ENCODE measurements at places on chromosomes 16 and 17.

DNA sequence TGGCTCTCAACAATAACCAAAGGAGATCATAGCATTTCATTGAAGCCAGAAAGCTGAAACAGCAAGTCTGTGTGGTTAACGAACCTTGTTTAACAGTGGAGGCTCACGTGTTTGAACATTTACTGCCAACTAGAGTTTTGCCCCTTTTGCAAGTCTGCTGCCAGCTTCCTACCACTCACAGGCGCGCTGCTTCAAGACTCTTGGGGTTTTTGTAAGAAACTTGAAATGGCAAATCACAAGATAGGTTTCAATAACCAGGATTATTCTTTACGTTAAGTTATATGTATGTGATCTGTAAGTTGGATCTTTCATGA, 1.2 kb downstream of the SNTB2 start:
- no peak for DNase-seq

GRCh38 chr17:39447561-39447960, 3.5 kb downstream of the MED1 start:
- no peak for DNase-seq

GRCh38 chr16:19223235-19224170, 55.5 kb downstream of the SYT17 start:
- DNase-seq: no peak

DNA sequence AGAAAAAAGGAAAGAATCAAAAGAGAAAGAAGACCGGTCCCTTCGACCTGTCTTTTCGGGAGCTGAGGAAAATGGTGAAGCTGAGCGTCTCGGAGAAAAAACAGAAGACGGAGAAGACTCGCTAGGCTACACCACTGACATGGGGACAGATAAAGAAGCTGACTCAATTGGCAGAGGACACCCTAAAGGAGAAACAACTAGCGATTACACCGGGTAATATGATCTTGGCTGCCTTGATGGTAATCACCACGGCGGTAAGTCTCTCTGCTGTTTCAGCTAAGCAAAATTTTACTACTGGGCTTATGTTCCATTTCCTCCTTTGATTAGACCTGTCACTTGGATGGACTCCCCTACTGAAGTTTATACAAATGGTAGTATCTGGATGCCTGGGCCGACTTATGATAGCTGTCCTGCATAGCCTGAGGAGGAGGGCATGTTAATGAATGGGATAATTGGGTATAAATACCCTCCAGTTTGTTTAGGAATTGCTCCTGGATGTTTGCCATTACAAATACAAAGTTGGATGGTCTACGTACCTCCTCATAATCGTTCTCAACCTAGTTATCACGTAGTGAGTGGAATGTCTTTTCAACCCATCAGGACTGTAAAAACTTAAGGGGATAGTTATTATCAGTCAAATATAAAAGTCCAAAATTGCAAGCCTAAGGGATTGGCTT, 24.1 kb downstream of the ALOX15B start:
- DNase-seq: no peak

DNA sequence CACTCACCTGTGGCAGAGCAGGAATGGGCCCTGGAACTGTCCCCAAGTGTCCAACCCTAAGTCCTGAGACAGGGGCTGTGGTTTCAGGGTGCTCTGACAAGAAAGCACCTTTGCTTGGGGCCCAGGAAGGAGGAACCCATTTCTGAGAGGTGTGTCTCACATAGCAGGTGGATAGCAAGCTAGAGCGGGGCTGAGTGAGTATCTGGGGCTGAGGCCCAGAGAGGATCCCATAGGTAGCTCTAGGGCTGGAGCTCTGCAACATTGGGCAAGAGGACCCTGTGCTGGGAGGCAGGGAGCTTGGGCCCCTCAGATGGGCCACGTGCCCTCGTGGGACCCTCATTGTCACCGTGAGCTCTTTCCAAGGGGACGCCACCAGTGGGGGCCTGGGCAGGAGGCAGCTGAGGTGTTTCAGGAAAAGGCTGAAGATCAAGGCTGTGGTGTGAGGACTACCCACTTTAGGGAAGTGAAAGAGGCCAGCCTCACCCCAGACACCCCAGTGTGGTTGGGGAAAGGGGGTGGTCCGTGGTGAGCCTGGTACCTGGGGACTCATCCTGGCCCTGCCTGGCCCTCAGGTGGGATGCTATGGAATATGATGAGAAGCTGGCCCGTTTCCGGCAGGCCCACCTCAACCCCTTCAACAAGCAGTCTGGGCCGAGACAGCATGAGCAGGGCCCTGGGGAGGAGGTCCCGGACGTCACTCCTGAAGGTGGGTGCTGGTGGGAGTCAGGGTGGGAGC, 5.3 kb downstream of the DEF8 start:
- no peak for DNase-seq

DNA sequence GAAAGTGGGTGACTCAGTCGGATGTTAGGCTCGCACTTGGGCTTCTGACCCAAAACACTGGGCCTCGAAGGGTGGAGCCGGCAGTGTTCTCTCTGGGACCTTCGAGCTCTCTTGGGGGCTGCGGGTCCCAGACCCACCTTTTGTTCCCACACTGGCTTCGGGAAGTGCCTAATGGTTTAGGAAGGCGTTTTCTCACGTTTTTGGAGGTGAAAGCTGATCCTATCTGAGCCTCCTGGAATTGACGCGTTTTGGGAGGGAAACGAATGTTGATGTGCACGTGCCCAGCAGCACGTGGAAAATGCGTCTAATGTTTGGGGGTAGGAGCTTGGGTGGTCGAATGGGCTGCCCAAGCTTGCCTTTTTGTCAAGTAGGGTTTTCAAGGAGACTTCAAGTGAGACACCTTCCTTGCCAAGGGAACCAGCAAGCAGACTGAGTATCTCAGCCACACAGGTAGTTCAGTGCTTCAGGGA, 666 bp downstream of the HGS start:
- DNase-seq: peak; percentile 56

- no peak for DNase-seq
Measured at GRCh38 chr16:2256531-2257140, 5.2 kb upstream of the ECI1 start.

DNA sequence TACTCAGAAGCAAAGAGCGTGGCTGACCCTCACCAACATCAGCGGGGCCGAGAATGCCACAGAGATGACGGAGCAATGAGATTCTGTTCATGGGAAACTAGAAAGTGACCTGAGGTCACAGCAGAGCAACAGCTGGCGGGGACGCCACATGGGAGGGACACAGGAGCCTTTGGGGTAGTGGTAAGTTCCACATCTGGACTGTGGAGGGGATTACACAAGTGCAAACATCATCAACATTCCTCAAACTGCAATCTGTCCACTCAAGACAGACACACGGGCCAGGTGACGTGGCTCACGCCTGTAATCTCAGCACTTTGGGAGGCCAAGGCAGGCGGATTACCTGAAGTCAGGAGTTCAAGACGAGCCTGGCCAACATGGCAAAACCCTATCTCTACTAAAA, 11.2 kb downstream of the HAGH start:
- DNase-seq: no peak

GRCh38 chr17:37322826-37323561, 52.8 kb upstream of the C17orf78 start:
- no peak for DNase-seq

DNA sequence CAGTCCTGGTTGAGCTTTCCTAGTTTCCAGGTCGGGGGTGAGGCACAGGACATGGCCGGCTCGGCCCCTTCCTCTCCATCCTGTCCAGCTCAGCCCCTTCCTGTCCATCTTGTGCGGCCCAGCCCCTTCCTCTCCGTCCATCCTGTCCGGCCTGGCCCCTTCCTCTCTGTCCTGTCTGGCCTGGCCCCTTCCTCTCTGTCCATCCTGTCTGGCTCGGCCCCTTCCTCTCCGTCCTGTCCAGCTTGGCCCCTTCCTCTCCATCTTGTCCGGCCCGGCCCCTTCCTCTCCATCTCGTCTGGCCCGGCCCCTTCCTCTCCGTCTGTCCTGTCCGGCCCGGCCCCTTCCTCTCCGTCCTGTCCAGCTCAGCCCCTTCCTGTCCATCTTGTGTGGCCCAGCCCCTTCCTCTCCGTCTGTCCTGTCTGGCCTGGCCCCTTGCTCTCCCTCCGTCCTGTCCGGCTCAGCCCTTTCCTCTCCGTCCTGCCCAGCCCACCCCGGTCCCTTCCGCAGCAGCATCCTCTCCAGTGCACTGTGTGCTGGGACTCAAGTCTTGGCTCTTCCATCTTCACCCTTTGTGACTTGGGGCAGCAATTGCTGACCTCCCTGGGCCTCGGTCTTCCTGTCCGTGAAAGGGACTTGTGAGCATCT, 5.5 kb upstream of the ZNF750 start:
- DNase-seq: no peak

GRCh38 chr16:68469796-68470460, 21.6 kb upstream of the SMPD3 start:
- DNase-seq: no peak

- DNase-seq: peak; percentile 77
Measured at GRCh38 chr17:31843070-31843745, 15.8 kb downstream of the COPRS start.

GRCh38 chr16:69298261-69298660, 12.9 kb upstream of the VPS4A start:
- DNase-seq: no peak

GRCh38 chr16:59252317-59252716, 518.2 kb upstream of the GOT2 start:
- DNase-seq: no peak

GRCh38 chr17:30021708-30022317, 80.4 kb downstream of the EFCAB5 start:
- DNase-seq: peak; percentile 31

DNA sequence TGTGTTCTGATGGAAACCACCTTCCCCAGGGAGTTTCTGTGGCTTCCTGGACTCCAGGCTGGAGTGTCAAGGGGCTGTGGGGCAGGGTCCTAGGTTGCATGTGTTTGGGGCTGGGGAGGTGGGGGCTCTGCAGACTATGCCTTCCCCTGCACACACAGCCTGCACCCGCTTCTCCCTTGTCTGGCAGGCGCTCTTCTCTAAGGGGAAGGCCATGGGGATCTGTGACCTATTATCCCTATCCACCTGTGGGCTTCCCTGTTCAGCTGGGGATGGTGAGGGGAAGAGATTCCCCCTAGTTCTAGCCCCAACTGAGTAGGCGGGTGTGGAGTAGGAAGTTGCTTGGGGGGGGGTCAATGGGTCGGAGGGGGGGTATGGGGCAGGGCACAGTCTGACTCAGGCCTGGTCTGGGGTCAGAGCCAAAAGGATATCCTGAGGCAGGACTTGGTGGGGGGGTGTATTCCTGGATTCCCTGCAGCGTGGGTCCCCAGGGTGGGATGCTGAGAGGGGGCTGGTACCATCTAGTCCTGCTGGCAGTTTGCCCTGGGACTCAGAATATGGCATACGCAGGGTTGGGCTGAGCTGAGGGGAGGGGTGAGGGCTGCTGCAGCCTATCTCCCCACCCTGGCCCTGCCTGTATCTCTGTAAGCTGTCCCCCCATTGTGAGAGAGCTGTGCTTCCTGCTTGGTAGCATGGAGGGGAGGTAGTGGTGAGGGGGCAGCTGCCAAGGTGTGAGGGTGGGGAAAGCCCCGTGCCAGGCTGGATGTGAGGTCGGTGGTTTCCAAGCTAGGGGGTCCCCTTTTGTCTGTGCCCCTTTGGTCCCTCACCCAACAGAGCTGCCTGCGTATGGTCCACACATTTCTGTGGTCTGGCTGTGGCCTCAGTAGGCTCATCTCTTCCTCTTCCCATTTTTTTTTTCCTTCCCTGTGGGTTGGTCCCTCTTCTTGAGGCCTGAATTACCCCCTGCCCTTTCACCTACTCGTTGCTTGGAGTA, 14.7 kb downstream of the RARA start:
- DNase-seq: peak; percentile 68

GRCh38 chr17:21170809-21171208, 43.2 kb downstream of the TMEM11 start:
- DNase-seq: no peak

- no peak for DNase-seq
Measured at GRCh38 chr17:37463039-37463438, 26.7 kb upstream of the DUSP14 start.

DNA sequence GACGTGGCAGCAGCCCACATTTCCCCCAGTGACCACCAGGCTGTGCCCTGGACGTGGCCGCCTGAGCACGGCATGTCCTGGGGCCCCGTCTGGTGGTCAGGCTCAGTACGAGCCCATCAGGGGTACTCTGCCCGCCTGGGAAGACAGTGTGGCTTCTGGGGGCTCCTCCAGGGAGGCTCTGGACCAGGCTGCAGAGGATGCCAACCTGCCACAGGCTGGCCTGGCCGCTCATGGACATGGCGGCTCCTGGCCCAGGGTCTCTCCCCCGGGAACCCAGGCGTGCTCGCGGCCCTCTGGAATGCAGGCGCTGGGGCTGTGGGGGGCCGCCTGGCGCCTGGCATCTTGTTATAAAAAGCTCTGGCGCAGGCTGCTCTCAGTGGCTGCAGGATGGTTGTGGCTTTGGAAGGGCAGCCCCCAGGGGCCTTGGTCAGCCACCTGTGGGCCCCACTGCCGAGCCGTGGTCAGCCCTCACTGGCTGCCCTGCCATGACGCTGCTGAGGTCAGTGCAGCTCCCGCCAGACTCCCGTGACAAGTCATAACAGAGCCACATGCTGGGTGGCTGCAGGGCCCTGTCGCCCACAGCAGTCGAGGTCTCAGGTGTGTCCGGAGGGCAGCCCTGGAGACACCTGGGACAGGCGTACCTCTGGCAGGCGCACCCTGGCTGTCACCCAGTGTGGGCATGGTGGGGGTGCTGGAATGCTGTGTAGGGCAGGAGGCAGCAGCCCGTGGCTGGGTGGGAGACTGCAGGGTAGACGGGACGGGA, 15.0 kb downstream of the CENPX start:
- no peak for DNase-seq

GRCh38 chr17:79647456-79647915, 36.6 kb upstream of the RBFOX3 start:
- DNase-seq: no peak

- no peak for DNase-seq
Measured at GRCh38 chr17:924711-925475, 54.7 kb downstream of the NXN start.

Measured in fibroblast of the conjunctiva (primary cell).